ENCODE measurements at places on chromosomes 13 and 19.

GRCh38 chr19:17338433-17339078 lies 1.2 kb downstream of the GTPBP3 start:
- DNase-seq, result no peak

DNA sequence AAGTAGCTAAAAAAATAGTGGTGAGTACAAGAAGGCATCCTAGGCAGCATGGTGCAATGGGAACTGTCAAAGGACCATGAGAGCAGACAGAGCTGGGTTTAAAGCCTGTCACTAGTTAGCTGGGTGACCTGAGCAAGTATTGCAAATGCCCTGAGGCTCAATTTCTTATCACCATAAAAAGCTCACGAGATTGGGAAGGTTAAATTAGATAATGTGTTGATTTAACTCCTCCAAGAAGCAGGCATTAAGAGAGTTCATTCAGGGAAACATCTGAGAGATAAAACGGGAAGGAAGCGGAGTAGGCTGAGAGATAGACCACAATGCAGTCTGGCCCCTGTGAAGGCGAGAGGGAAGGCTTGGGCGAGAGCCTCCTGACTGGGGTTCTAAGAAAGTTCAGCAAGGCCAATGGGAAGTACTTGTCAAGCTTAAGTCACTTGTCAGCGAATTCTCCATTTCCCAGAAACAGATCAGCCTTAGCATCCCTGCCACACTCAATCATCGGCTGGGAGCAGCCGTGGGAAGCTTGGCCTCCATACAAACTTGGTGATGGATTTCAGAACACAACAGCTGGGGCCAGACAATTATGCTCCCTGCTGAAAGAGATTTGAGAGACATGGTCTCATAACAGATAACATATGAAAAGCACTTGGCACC lies 105.5 kb downstream of the POU4F1 start:
- peak; percentile 64 for DNase-seq

GRCh38 chr13:109803825-109804224 lies 17.4 kb upstream of the IRS2 start:
- DNase-seq, result no peak

DNA sequence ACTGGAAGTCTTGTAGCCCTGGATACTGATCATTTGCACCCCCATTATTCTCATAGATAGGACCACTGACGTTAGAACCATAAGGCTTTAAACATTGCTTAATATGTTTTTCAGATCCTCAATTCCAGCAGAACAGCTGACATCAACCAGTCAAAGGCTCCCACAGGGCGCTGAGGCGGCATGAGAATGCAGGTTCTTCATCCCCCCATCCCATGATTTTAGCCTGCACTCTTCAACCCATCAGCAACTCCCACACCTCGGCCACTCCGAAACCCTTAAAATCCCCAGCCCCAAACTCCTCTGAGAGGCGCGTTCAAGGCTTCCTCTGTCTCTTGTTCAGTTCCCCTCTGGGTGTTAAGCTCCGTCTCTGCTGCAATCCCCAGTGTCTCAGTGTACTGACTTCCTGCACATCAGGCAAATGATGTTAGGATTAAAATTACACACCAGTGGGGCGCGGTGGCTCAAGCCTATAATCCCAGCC lies 24.3 kb upstream of the LAMP1 start:
- no peak for DNase-seq

DNA sequence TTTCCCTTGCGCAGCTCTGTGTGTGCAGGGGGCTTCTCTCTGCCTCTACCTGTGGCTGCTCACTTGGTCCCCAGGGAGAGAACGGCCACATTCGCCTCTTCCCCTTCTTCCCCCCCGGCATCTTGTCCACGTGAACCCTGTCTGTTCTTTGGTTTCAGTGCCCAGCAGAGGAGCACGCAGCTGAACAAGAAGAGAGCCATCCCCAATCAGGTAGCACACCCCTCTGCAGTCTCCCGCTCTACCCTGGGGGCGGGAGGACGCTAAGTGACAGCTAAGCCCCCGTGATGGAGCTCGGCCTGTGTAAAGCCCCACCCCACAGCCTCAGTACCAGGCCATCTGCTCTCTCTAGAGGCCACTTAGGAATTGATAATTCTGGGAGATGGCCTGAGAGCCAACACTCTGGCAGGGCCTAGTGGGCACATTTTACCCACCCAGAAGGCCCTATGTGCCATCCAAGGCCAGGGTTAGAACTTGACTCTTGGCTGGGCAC lies 30.2 kb downstream of the TMED1 start:
- no peak for DNase-seq

DNA sequence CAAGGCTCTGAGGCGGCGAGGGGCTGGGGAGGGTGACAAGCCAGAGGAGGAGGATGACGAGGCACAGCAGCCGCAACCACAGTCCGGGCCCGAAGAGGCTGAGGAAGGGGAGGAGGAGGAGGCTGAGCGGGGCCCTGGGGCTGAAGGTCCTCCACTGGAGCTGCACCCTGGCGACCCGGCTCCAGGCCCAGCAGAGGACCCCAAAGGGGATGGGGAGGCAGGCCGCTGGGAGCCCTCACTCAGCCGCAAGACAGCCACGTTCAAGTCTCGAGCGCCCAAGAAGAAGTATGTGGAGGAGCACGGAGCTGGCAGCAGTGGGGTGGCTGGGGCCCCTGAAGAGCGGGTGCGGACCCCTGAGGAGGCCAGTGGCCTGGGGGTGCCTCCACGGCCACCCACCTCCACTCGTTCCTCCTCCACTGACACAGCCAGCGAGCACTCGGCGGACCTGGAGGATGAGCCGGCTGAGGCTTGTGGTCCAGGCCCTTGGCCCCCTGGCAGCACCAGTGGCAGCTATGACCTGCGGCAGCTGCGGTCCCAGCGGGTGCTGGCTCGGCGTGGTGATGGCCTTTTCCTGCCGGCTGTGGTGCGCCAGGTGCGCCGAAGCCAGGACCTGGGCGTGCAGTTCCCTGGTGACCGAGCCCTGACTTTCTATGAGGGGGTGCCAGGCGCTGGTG lies 2.9 kb downstream of the CIC start:
- no peak for DNase-seq

DNA sequence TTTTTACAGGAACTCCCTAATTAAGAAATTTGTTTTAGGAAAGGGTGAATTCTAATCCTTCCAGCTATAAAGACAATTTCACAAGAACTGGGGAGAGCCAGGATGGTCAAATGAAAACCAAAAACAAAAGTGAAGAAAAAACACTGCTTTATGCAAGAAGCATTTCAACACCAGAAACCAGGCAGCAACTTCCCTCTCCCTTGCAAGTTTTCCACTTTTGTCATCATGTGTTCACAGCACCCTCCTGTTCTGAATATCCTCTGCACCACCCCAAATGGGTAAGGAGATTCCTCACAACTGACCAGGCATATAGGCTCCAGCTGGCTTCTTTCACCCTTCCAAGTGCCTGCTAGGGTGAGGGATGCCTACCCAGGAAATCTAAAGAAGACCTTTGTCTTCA lies 328.1 kb downstream of the TBC1D4 start:
- peak; percentile 45 for DNase-seq

GRCh38 chr13:34951528-34951927 lies 9.5 kb downstream of the NBEA start:
- DNase-seq, result no peak

DNA sequence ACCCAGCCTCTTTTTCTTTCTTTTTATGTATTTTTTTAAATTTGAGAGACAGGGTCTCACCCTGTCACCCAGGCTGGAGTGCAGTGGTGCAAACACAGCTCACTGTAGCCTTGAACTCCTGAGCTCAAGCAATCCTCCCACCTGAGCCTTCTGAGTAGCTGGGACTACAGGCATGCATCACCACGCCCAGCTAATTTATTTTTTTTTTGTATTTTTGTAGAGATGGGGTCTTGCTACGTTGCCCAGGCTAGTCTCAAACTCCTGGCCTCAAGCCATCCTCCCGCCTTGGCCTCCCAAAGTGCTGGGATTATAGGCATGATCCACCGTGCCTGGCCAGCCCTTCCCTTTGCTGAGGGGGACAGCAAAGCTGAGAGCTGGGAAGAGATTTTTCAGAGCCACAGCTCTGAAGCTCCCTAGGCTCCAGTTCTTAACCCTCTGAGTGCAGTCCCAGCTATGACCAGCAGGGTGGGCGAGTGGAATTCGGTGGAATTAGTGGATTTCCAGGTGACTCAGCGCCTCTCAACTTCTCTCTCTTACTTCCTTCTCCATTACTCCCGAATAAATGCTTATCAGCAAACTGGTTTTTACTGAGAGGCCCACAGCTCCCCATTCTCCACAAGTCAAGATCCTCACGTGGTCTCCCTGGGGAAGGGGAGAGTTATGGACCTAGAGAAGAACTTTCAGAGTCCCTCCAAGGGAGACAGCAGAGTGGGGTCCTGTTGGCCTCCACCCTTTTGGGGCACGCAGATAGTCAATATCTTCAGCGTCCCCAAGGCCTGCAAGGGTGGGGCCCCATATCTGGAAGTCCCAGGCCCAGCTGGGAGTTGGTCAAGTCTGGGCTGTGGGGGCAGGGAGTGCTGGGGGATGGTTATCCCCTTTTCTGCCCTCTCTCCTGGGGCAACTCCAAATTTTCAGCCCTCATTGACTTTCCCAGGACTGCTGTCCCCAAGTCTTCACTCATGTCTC lies 1.2 kb downstream of the BLVRB start:
- peak; percentile 97 for DNase-seq

- DNase-seq, result no peak
Observed at GRCh38 chr13:93932901-93933300, 546.6 kb downstream of the DCT start.

DNA sequence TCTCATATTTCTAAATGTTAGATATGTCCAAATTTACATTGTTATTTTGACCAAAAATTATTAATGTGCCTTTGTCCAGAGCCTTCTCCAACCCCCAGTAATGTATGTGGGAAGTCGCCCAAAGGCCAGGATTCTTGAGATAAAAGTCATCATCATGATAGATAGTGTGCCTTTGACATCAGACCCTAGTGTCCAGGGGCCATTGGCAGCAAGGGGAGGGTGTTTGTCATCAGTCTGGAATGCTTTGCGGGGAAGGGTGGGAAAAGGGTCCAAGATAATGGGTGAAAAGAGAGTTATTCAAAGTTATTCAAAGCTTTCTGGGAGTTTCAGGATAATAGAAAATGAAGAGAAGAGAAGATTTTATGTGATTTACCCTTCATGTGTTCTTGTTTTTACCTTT lies 909.5 kb upstream of the GPC6 start:
- DNase-seq, result no peak

DNA sequence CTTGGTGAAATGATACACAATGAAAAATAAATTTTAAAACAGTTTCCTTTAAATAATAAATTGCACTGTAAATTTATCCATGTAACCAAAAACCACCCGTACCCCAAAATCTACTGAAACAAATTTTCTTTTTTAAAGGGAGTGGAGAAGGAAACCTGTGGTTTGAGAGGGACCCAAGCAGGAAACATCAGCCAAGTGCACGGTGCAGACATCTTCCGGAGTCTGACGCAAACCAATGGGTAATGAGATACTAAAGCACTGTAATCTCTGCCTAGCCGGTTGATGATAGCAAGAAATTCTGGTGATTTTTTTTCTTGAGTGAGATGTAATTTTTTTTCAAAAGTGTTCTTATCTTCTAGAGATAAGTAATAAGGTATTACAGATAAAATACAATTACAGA lies 115.4 kb downstream of the ABCC4 start:
- no peak for DNase-seq

DNA sequence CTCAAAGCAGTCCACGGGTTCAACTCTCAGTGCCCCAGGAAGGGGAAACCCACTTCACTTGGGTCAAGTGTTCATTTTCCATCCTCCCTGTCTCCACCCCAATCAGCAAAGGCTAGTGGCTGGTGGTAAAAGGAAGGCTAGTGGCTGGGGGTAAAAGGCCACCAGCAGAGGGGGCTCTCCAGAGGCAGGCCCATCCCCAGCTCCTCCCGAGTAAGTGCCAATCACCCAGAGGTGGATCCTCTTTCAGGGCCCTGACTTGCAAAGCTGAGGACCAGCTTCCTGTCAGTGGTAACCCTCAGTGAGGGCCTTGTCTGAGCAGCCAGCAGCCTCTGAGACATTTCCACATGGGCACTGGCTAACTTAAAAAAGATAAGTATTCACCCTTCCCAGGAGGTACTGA lies 22.0 kb upstream of the TPT1 start:
- peak; percentile 26 for DNase-seq

DNA sequence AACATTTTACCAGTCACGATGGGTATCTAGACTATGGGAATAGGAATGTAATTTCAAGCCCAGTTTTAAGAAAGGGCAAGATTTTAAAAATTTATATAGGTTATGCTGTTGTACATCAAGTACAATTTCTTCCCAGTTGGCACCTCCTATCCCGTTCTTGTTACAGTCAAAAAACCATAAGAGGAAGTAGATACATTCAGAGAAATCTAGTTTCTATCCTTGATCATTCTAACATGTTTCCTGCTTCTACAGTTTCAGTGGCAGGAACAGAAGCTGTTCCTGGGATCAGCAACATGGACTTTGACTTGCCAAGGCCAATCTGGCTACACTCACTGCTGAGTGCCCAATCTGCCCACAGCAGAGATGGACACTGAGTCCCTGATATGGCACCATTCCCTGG lies 14.7 kb upstream of the FPR3 start:
- peak; percentile 27 for DNase-seq

GRCh38 chr13:112947796-112948195 lies 21.2 kb upstream of the MCF2L start:
- no peak for DNase-seq

Measured in OCI-M1 (cell line).